Fibroblast of pulmonary artery (primary cell): ENCODE measurements at places on chromosomes 16 and 17.

GRCh38 chr17:4215882-4216570 lies 47.8 kb downstream of the ANKFY1 start:
- DNase-seq, result no peak

GRCh38 chr17:18120461-18121017 lies 12.0 kb downstream of the MYO15A start:
- no peak for DNase-seq

DNA sequence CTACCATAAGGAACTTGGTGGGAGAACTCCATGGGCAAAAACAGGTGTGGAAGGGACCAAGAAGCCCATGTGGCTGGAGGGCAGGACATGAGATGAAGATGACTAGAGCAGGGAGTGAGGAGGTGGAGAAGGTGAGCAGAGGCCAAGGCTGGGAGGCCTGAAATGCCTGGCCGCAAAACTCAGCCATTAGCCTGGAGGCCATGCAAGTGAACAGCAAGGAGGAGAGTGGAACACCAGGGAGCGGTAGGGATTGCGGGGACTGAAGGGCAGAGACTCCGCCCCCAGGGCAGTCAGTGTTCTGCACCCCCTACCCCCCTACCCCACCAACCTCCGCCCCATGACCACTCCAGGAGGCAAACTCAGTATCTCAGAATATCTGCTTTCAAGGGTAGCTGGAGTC lies 17.0 kb downstream of the BCL7C start:
- no peak for DNase-seq

GRCh38 chr17:62975206-62975605 lies 9.2 kb downstream of the TANC2 start:
- no peak for DNase-seq

- no peak for DNase-seq
Observed at GRCh38 chr17:79835470-79835899, 3.8 kb downstream of the CBX4 start.

GRCh38 chr16:86231996-86232350 lies 278.4 kb upstream of the FOXF1 start:
- no peak for DNase-seq

DNA sequence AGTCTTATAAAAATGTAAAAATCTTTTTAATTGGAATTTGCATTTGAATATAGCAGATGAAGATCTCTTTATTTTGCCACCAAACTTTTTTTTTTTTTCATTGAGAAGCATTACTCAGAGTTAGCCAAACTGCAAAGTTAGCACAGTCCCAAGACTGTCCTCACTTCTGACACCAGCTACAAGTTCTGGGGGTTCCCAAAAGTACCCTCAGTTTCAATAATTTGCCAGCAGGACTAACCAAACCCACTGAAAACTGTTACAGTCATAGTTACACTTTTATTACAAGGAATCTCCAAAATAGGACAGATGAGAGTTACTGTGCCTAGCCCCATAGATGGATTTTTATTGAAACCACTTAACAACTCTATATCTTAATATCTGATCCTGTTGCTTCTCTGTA lies 144.1 kb downstream of the CHD9 start:
- no peak for DNase-seq
